Liver (tissue), 10 donors: ENCODE measurements at places on chromosomes 2 and 18. TPM values are rescaled to one million over a fixed set of nuclear protein-coding genes. Genes with fewer than 3 reads are reported as not detected.

The DYNAP gene
- not detected for total RNA-seq

The SH2D6 gene
- total RNA-seq = 0.92 TPM

The E2F6 gene
- 4.2 TPM for total RNA-seq

The SPATA3 gene
- not detected for total RNA-seq

The NR4A2 gene
- total RNA-seq = 0.08 TPM

The CCL20 gene
- total RNA-seq = 1.0 TPM

The TP53I3 gene
- 19.5 TPM for total RNA-seq

The HOXD3 gene
- not detected for total RNA-seq

- DNase-seq = no peak
- peak overlapping the region; percentile 91 for H3K27ac ChIP-seq
- H3K4me3 ChIP-seq = peak overlapping the region; percentile 43
- no peaks in the 10 kb centered on the region for H3K36me3 ChIP-seq
- H3K27me3 ChIP-seq = no peaks in the 10 kb centered on the region
- peaks cover 18% of the 10 kb centered on the region for H3K4me1 ChIP-seq
These were observed 23.8 kb upstream of the HPCAL1 start for GRCh38 chr2:10278763-10279471.

DNA sequence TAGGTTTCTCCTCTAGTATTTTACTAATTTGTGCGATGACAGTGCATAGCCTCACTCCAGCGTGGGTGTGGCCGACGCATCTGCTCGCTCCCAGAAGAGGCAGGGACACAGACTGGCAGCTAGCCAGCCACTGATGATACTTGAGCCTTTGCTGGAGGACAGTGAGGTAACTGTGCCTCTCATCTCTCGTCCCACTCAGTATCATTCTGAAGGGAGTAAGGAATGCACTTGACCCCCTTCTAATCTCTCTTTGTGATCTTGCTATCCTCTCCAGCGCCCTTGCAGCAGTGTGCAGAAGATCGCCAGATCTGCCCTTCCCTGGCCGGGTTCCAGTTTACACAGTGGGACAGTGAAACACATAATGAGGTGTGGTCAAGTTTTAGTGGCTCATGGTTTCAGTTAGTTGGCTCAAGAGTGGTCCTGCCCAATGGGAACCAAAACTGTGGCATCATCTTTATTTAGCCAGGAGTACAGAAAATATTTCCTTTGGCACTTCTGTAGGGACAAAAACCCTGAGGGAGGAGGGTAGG is 17.5 kb downstream of the NCAPH start:
- H3K36me3 ChIP-seq = no peaks in the 10 kb centered on the region
- H3K27me3 ChIP-seq = no peaks in the 10 kb centered on the region
- no peak overlapping the region for H3K4me3 ChIP-seq
- peaks cover 31% of the 10 kb centered on the region for H3K4me1 ChIP-seq
- H3K27ac ChIP-seq = peak overlapping the region; percentile 63
- DNase-seq = peak; percentile 85

GRCh38 chr2:43174368-43174916 is 52.0 kb downstream of the ZFP36L2 start:
- peaks cover 6% of the 10 kb centered on the region for H3K4me1 ChIP-seq
- no peaks in the 10 kb centered on the region for H3K36me3 ChIP-seq
- no peak overlapping the region for H3K4me3 ChIP-seq
- no peak for DNase-seq

- H3K36me3 ChIP-seq = no peaks in the 10 kb centered on the region
- H3K4me3 ChIP-seq = no peak overlapping the region
- no peak for DNase-seq
- H3K27me3 ChIP-seq = no peaks in the 10 kb centered on the region
- peaks cover 9% of the 10 kb centered on the region for H3K4me1 ChIP-seq
- H3K27ac ChIP-seq = no peak overlapping the region
These were observed 76.6 kb upstream of the LPIN2 start for GRCh38 chr18:3089579-3089978.

DNA sequence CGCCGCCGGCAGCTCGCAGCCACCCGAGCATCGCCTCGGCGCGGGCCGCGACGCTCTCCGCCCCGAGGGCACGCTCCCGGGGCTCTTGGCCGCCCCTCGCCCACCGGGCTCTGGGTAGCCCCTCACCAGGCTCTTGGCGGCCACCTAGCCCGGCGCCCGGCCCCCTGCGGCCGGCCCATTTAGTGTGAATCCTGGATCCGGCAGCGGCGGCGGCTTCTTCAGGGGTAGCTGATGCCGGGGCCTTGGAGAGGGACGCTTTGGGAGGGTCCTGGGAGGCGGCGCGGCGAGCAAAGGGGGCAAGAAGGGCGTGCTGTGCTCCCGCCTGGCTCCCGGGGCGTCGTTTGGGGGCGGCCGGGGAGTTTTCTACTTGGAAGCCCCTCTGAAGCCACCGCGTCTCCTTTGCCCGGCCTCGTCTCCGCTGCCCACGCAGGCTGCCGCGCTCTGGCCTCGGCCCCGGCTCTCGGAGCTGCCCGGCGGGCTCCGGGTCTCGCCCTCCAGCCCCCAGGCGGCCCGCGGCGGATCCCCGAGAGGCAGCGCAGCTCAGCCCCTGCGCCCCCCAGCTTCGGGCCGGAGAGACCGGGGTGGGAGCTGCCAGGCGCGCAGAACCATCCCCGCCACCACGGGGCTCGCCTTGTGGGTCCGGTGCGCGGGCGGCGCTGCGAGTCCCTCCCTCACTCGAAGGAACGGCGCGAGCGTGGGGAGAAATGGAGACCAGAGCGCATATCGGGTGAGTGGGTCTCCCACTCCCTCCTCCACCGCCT is 509 bp downstream of the PIEZO2 start:
- H3K27me3 ChIP-seq = no peaks in the 10 kb centered on the region
- DNase-seq = no peak
- peaks cover 35% of the 10 kb centered on the region for H3K4me1 ChIP-seq
- H3K27ac ChIP-seq = no peak overlapping the region

DNA sequence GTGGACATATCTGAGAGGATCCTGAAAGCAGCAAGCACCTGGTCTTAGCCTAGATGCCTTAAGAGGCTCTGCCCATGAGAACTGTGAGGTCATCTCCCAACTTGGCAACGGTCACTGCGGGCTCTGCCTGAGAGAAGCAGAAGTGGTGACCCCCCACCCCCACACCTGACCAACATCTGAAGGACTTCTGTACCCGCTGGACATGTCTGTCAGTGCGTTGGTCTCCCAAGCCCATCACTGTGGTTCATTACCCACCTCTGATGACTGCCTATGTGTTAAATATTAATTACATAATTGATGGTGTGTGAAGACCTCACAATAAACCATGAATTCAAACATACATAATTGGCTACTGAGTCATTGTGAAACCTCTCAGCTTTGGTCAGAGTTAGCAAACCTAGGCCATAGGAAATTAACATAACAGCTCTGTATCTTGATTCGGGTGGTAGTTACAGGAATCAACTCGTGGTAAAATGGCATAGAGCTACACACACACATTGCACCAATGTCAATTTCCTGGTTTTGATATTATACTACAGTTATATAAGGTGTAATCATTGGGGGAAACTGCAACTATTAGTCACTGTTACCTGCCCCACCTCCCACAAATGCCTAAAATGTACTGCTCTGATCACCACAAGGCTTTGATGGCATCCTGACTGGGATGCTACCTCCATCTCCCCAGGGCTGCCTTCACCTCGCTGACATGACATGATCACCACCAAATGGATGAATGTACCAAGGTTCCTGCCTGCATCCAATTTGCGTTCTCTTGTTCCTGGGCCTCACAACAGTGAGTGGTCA is 4.3 kb upstream of the GALNT1 start:
- no peak overlapping the region for H3K4me3 ChIP-seq
- H3K4me1 ChIP-seq = no peaks in the 10 kb centered on the region
- H3K27me3 ChIP-seq = no peaks in the 10 kb centered on the region
- DNase-seq = no peak
- no peaks in the 10 kb centered on the region for H3K36me3 ChIP-seq
- no peak overlapping the region for H3K27ac ChIP-seq

- no peaks in the 10 kb centered on the region for H3K36me3 ChIP-seq
- no peak overlapping the region for H3K27ac ChIP-seq
- no peaks in the 10 kb centered on the region for H3K27me3 ChIP-seq
- H3K4me3 ChIP-seq = no peak overlapping the region
These were observed 802.9 kb upstream of the ID2 start for GRCh38 chr2:7878786-7879482.

DNA sequence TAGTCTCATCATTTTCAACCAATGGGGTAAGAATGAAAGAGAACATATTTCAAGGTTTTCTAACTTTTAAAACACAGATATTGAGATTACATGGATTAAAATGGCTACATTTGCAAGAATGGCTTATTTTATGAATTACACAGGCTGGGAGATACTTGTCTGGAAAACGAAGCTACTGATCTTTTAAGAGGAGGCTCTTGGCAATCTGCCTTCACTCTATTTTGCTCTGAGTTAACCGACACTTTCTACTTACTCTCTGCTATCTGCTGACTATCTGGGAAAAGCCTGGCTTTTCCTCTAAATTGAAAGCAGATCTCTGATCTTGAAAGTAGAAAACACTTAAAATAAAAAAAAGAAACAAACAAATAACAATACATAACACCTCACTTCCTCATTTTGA is 325.4 kb upstream of the LINC00305 start:
- H3K27me3 ChIP-seq = no peaks in the 10 kb centered on the region
- H3K36me3 ChIP-seq = no peaks in the 10 kb centered on the region
- no peak for DNase-seq
- H3K27ac ChIP-seq = no peak overlapping the region
- H3K4me1 ChIP-seq = no peaks in the 10 kb centered on the region

DNA sequence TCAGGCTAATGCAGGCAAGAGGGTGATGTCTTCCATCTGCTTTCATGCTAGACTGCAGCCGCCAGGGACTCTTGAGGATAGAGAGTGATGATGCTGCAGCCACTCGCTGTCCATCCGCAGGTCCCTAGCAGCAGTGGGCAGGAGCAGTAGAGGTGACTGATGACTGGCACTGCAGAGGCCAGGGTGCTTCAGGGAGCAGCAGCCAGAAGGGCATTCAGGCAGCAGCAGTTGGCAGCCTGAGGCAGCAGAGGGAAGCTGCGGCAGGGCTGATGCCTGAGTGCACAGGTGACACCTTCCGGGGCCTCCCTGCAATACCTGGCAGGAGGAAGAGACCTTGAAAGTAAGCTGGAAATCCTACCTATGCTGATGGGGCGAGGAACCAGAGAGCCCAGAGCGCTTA is 214.2 kb downstream of the ICOS start:
- H3K27me3 ChIP-seq = no peaks in the 10 kb centered on the region
- no peaks in the 10 kb centered on the region for H3K36me3 ChIP-seq
- H3K27ac ChIP-seq = no peak overlapping the region
- DNase-seq = no peak

GRCh38 chr2:56416500-56417176 is 232.8 kb downstream of the CCDC85A start:
- H3K4me1 ChIP-seq = no peaks in the 10 kb centered on the region
- no peaks in the 10 kb centered on the region for H3K27me3 ChIP-seq
- no peak for DNase-seq
- H3K4me3 ChIP-seq = no peak overlapping the region

DNA sequence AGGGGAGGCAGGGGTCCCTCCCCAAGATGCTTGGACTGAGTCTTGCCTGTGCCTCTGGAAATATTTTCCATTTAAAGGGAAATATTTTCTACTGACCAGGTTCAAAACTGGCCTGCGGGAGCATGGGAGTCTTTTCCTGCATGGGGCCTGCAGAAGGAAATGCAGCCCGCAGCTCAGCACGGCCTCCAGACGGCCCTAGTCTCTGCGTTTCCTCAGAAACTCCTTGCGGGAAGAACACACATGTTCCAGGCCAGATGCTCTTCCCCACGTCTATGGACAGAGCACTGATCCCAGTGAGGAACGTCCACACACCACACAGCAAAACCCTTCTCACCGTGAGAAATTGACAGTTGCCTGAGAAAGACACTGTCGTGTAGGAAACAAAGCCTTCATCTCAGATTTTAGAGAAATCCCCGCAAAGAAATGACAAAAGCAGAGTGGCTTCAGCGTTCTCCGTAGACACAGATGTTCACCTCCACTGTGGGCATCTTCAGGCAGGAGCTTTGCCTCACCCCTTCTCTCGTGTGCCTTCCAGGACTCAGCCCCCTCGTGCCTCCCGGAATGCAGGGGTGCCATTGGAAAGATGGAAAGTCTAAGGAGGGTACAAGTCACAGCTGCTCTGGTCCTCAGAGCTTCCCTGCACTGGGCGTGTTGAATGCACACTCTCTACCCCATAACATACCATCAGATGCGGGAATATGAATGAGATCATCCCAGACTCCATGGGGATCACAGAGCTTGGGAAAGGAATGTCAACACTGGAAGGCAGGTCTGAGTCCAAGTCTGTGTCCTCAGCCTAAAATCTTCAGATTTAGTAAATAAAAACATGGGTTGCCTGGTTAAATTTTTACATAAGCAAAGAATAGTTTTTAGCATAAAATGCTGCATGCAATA is 438.7 kb upstream of the SALL3 start:
- H3K4me3 ChIP-seq = no peak overlapping the region
- no peak for DNase-seq
- H3K27ac ChIP-seq = no peak overlapping the region
- no peaks in the 10 kb centered on the region for H3K36me3 ChIP-seq

DNA sequence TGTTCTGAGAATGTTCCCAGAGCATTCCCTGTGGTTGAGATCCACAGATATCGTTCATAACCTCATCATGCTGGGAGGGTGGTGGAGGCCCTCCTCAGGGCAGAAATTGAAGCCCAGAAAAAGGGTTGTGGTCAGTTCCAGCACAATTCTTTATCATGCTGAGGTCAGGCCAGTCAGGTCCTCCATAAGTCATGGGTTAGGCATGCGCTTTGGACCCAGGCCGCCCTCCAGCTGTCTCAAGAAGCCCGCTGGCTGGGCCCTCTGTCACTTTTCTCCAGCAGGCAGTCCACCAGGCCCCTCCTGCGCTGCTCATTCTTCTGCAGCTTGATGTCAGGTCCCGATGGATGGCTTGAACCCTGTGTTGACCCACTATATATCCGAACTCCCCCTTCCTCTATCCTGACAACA is 151.1 kb upstream of the NT5C1B start:
- H3K4me1 ChIP-seq = no peaks in the 10 kb centered on the region
- no peak overlapping the region for H3K4me3 ChIP-seq
- no peaks in the 10 kb centered on the region for H3K36me3 ChIP-seq
- H3K27ac ChIP-seq = no peak overlapping the region
- no peak for DNase-seq
- no peaks in the 10 kb centered on the region for H3K27me3 ChIP-seq

DNA sequence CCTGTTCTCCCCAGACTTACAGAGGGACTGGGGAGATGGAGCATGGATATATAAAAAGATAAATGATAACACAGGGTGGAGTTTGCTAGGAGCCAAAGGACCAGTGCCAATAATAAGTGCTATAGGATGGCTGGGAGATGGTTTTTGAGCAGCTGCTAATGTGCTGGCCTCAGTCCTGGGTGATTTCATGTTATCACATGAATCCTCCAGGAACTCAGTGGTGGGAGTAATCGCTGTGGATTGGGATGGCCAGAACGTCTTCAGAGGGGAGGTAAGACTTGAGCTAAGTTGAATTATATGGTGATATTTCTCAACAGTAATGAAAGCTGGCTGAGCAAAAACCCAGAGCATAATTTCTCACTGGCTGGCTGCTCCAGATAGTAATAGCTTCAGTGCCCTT is 441.4 kb downstream of the SLC4A3 start:
- H3K27me3 ChIP-seq = no peaks in the 10 kb centered on the region
- no peak overlapping the region for H3K27ac ChIP-seq
- no peaks in the 10 kb centered on the region for H3K4me1 ChIP-seq
- no peak overlapping the region for H3K4me3 ChIP-seq
- H3K36me3 ChIP-seq = no peaks in the 10 kb centered on the region
- no peak for DNase-seq

- no peak overlapping the region for H3K4me3 ChIP-seq
- no peaks in the 10 kb centered on the region for H3K27me3 ChIP-seq
- no peaks in the 10 kb centered on the region for H3K4me1 ChIP-seq
These were observed 10.9 kb downstream of the NHEJ1 start for GRCh38 chr2:219149667-219150066.

- no peak overlapping the region for H3K27ac ChIP-seq
- H3K36me3 ChIP-seq = no peaks in the 10 kb centered on the region
These were observed 158.8 kb upstream of the KYNU start for GRCh38 chr2:142718576-142719155.

- no peaks in the 10 kb centered on the region for H3K4me1 ChIP-seq
- H3K4me3 ChIP-seq = no peak overlapping the region
These were observed 194.9 kb upstream of the BOD1L2 start for GRCh38 chr18:56952026-56952425.
